ENCODE measurements at places on chromosomes 2 and 18.

- DNase-seq: no peak
These were observed 8.4 kb downstream of the ACSL3 start for GRCh38 chr2:222869252-222869560.

GRCh38 chr2:170054997-170055396 lies 123.0 kb upstream of the MYO3B start:
- no peak for DNase-seq

DNA sequence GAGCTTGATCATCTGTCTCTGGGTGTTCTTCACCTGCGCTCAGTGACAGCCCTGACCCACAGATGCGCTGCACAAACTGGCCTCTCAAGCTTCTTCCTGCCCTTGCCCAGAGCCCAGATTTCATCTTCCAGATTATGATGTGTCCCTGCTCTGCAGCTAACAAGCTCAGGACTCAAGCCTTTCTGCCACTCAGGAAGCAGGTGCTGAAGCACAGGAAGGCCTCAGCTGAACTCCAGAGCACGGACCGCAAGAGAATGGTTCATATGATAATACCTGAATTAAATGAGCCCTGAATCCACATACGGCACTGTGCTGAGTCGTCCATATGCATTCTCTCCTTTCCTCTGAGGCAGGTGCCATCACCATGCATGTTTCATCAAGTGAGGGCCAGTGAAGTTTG lies 3.8 kb downstream of the CD207 start:
- DNase-seq: no peak

GRCh38 chr2:25409468-25409867 lies 67.7 kb upstream of the DNMT3A start:
- DNase-seq: no peak

Data from hippocampal formation (tissue), 2 donors.